IPS-NIHi11 (cell line): ENCODE measurements at places on chromosomes 4 and X.

- no peak for DNase-seq
These were observed 113.4 kb downstream of the ZNF827 start for GRCh38 chr4:145825255-145825654.

GRCh38 chrX:86023811-86024210 is 23.5 kb downstream of the CHM start:
- DNase-seq, result no peak

DNA sequence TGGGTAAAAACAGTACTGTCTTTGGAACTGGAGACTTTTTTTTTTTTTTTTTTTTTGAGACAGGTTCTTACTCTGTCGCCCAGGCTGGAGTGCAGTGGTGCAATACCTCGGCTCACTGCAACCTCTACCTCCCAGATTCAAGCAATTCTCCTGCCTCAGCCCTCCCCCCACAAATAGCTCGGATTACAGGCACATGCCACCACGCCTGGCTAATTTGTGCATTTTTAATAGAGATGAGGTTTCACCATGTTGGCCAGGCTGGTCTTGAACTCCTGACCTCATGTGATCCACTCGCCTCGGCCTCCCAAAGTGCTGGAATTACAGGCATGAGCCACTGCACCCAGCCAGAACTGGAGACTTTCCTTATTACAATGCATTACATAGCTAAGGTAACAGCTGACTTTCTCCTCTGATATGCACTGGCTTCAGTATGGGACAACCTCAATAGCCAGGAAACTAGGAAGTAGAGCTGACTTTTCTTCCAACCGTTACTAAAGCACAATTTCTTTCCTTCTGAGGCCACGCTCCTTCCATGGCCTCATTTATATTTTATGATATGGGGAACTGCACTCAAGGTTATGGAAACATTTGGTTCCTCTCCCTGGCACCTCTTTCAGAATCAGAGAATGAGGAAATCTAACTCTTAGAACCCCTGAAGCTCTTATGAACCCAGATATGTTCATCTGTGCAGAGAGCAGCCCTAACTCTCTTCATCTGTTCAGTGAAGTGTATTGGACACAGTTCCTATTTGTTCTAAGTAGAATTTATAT is 53.5 kb upstream of the FAM9B start:
- no peak for DNase-seq

GRCh38 chrX:71166461-71166860 is 21.8 kb downstream of the NLGN3 start:
- DNase-seq, result no peak

DNA sequence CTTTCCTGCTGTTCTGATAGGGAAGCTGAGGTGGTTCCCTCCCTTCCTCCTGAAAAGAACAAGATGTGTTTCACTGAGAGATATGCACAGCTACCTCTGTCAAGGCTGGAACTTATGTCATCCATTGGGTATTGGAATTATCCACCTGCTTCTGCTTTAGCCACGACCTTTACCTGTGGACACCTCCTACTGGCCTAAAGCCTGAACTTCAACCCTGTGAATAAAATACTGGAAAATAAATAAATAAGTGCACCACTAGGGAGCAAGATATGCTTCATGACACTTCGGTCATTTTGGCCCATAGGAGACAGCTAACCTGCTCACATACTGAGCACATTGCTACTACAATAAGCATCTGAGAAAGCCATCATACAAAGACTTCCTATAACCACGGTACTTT is 419.9 kb upstream of the NWD2 start:
- peak; percentile 32 for DNase-seq

- DNase-seq, result no peak
These were observed 266.6 kb downstream of the NKX6-1 start for GRCh38 chr4:84232309-84233095.

DNA sequence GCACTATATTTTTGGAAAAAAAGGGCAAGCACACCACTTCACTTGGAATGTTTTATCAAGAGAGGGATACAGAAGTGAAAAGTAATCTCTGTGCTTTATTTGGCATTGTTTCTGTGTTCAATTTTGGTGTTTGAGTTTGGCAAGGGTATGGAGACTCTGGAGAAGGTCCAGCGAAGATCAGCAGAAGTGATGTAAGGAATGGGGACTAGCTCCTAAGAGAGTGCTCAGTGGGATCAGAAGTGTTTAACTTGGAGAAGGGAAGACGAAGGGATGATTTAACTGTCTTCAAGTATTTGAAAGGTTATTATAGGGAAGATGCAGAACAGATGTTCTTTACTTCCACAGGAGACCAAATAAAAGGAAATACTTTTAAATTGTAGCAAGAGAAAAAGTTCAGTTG is 74.3 kb downstream of the CFAP299 start:
- DNase-seq, result no peak

- no peak for DNase-seq
These were observed 57.4 kb downstream of the PSAPL1 start for GRCh38 chr4:7377223-7377865.
